ENCODE measurements at places on chromosomes 2 and 18.

GRCh38 chr2:10548626-10549025, 100.5 kb upstream of the ODC1 start:
- DNase-seq = no peak

DNA sequence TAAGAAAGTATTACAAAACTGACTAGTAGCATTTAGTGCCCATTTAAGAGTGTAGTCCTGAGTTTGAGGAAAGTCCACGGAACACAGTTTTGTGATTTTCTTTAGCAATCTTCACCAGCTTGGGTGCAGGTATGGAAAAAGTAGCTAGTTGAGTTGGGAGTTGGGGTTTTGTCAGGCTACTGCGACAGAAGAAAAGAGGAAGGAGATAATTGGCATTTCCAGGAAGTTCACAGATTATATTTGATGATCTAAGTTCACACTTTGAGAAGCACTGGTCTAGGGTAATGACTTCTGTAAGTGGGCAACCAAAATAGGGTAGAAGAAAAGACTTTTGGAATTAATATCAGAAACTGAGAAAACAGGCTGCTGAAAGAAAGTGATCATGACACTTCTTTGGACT, 52.1 kb downstream of the VIL1 start:
- no peak for DNase-seq

- DNase-seq = peak; percentile 82
Measured at GRCh38 chr2:75560768-75561565, at the start of gene EVA1A. Gene EVA1A, minus strand, starts transcription at chr2:75560939. Its CDS starts 42,799 bp downstream, at chr2:75518140.

DNA sequence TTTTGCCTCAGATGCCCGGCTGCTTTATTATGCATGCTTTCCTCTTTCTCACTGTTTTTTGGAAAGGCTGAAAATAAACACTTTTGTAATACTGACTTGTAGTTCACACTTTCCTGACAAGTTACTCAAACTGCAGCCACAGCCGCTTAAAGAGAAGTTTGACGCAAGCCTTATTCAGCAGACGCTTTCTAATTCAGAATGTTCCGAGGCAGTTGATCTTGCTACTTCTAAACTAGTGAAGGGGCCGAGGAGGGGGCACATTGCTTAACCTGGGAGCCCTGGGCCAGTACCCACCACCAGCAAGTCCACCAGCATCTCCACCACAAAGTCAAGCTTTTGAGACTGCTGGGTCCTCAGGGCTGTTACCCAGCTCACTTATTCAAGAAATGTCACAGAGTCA, 71.8 kb upstream of the SPRED2 start:
- DNase-seq = no peak

GRCh38 chr2:42216694-42217093, 47.5 kb downstream of the EML4 start:
- no peak for DNase-seq

DNA sequence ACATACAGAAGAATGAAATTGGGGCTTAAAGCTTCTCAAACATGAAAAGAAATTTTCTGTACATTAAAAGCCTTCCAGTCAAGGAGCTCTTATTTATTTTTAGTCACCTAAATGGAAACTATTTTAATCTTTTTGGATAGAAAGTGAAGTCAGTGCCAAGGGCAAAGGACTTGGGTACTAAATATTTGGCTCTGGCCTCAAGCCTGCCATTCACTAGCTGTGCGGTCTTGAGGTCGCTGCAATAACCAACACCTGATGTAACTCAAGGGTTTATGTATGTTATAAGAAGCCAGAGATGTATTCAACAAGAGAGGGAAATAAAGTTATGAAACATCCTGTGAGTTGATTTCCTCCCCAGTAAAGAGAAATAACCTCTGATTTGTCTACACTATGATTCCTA, 49.5 kb upstream of the LRATD1 start:
- DNase-seq = no peak

GRCh38 chr2:9650119-9650821, 19.5 kb upstream of the YWHAQ start:
- no peak for DNase-seq

- DNase-seq = no peak
Measured at GRCh38 chr18:58549814-58550339, 79.0 kb downstream of the ALPK2 start.

DNA sequence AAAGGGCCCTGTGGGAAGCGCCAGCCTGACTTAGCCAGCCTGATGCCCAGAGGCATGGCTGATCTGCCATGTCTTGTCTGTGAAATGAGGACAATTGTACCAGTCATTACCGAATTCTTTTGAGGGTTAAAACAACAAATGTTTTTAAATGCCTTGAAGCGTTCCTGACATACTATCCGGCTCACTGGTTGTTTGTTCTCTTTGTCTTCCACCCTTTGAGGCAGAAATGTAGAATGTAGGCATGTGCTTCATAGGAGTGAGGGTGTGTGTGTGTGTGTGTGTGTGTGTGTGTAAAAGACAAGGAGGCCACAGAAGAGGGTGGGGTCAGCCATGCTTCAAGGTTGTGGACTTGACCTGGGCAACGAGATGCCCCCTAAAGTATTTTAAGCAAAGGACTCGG, 35.5 kb downstream of the TGFBRAP1 start:
- no peak for DNase-seq

DNA sequence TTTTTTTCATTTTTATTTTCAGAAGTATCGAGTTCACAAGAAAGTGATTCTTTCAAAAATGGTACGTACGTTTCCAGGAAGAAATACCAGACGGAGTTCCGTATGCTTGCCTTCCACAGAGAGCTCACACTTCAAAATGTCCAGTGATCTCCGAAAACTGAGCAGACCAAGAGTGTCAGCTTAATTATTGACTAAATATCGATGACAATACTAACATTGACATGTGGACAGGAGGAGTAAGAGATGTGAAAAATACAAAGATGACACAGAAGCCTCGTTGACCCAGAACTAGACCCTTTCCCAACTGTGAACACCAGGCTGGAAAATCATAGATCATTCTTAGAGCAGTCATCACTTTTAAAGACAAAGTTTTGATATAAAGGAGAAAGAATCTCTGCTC, 440.0 kb upstream of the POU3F3 start:
- DNase-seq = no peak

DNA sequence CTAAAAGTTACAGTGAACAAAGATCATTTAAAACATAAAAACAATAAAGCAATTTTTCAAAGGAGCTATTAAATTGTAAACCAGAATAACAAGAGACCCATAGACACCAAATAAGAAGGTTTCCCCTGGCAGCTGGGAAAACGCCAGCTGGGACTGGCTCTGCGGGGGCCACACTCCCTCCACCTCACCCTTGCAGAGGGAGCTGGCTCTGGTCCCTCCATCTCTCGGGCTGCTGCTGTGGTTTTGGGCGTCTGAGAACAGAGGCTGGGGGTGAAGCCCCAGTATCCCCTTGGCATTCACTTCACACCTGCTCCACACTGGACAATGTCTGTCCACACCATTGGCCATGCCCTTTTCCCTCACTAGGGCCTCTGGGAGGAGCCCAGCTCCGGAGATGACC, 62.1 kb upstream of the OTOS start:
- DNase-seq = no peak

DNA sequence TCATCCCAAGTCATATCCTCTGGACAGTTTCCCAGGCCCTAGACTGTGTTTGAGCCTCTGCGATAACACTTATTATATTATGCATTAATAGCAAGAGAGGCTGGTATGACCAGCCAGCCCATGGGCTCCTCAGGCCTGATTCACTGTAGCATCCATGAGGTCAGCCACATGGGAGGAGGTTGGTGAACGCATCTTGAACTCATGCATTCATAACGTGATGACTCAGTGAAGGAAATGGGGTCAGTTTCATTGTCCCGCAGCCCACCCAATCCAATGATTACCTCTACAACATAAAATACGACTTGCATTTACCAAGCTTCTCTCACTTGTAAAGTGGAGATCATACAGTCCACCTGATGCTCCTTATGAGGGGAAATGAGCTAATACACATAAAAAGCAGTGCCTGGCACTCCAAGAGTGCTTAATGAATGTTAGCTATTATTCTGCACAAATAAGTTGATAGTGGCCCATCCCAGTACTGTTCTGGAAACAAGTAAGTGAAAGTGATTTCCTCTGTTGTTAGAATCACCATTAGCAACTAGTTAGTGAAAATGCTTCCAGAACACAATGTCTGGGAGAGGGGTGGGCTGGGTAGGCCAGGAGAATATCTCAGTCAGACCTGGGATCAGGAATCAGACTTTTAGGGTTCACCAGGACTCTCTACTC, 46.1 kb upstream of the CELF4 start:
- DNase-seq = no peak

DNA sequence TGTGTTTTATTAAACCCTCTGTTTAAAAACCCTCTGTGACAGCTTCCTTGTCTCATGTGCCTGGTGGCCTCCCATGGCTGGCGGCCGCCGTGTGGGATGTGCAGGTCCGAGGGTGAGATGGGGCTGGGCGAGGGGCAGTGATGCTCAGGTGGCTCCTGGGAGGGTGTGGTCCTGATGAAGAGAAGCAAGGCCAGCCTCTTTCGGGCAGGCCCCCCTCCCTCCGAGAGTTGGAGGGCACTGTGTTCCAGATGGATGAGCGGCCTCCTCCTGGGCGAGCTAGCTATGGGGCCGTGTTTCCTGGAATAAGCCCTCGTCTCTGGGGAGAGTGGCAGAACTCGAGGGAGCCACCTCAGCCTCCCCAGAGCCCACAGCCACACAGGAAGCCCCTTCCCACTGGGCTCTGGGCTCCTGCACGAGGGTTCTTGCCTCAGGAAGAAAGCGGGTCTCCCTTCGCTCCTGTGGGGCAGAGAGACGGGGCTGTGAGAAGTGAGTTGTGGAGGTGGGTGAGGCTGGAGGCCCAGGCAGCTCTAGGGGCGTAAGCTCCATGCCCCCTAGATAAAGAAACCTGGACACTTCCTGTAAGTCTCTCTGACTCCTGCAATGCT, 72.1 kb downstream of the ASB1 start:
- DNase-seq = no peak

DNA sequence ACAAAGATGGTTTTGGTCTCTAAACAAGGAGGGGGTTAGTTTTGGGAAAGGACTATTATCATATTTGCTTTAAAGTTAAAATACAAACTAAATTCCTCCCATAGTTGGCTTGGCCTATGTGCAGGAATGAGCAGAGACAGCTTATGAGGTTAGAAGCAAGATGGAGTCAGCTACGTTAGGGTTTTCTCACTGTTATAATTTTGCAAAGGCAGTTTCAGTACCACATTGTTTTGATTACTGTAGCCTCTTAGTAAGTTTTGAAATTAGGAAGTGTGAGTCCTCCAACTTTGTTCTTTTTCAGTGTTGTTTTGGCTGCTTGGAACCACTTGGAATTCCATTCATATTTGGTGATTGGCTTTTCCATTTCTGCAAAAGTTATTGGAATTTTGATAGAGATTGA, 23.4 kb downstream of the LCLAT1 start:
- DNase-seq = no peak

DNA sequence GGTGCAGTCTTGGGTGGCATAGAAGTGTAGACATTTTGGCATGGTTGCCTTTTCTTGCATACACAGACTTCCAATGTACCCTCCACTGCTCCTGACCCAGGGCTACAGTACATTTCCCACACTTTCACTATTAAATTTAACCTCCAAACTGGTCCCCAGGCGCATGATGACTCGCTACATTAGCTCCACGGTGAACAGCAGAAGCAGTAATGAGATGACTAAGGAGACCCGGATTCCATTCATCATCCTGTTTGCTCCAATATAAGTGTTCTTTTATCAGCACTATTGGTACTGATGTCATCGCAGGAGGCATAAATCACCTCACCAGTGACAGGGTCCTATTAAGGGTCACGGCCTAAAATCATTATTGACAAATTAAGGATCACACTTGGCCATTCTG, 316.5 kb downstream of the EN1 start:
- DNase-seq = peak; percentile 7

- DNase-seq = peak; percentile 92
Measured at GRCh38 chr2:36214691-36215090, 140.9 kb upstream of the CRIM1 start.

GRCh38 chr2:43165378-43166069, 60.9 kb downstream of the ZFP36L2 start:
- DNase-seq = no peak

DNA sequence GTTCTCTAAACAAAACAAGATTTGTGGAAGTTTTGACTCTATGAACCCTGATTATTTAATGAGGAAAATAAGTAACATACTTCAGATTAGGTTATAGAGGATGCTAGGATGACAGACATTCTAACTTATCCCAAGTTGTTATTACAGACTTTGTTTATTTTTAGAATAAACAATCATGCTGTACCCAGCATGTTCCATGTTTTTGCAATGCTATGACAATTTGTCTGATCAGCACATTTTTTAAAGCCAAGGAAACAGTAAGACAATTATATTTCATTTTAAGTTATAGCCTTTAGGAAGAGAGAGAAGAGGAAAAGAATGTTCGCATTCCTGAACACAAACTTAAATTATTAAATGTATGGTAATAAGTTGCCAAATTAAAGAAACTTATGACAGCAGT, 119.8 kb downstream of the KYNU start:
- DNase-seq = no peak

DNA sequence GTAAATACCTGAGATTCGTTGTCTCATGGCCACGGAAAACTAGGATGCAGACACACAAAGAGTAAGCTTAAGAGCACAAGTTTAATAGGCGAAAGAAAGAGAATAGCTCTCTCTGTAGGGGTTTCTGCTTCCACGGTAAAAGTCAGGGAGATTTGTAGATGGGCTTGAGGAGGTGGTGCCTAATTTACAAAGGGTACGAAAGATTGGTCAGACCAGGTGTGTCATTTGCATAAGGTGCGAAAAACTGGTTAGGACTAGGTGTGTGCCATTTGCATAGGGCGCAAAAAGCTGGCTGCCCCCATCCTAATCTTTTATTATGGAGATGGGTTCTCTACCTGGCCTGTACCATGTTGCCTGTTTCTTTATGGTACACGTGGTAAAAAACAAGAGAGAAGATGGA, 170.5 kb upstream of the DOK6 start:
- DNase-seq = no peak

- no peak for DNase-seq
Measured at GRCh38 chr2:213101692-213102460, 49.5 kb downstream of the IKZF2 start.

GRCh38 chr2:204133476-204133875, 196.9 kb downstream of the ICOS start:
- no peak for DNase-seq

DNA sequence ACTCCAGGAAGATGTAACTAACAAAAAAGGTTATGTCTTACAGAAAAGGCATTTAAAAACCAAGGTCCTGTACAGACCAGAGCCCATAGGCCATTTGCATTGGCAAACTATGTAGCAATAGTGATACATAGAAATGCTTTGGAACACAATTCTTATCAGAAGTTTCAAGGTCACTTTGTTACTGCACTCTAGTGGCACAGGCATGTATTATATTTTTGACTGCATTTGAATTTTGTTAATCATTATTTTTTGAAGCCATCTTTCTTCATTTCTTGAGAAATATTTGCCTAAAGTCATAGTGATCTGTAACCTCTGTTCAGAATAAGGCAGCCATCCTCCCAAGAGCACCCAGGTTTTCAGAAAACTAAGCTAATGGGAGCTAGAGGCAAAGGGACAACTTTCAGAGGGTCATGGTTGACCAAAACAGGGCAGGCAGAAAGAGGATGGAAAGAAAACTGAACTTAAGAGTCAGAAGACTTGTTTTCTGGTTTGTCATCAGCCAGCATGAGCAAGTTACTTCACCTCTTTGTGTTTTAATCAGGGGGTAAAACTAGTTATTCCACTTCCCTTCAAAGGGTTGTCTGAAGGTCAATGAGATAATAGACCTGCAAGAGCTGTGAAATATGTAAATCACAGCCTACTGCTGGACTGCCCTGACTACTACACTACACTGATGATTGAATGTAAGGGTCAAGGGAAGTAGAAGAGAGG, 41.5 kb downstream of the SLC38A11 start:
- peak; percentile 66 for DNase-seq

GRCh38 chr2:174191342-174192074, 56.8 kb downstream of the OLA1 start:
- DNase-seq = no peak
